ENCODE measurements at places on chromosomes 6 and 20.

DNA sequence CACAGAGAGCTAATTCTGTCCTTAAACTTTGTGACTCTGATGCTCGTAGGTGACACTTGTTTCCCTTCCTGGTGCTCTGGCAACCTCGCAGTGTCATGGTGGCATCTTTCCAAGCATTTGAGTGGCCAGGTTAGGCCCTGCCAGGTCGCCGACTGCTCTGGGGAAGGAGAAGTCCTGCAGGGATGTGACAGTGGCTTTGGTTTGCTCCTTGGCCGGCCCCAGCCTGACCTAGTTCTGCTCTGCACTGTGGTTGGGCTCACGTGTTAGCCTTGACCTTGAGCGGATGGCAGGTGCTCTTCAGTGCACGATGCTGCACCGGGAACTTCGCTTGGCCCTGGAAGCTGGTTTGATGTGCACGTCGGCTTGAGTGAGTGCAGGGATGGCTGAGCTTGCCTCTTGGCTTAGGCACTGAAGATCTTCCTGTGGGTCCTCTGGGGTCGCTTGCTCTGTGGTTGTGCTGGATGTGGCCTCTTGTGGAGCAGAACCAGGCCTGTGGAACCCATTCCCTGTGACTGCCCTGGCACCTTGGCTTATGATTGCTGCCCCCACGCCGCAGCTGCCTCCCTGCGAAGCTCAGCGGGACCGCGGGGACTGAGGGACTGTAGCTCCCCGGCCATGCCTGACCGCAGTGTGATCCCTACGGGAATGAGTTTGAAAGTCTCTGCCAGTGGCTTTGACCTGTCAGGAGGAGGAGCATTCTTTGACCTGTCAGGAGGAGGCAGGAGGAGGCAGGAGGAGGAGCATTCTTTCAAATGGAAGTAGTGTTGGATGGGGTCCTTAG lies 8.7 kb downstream of the OSBPL2 start:
- DNase-seq: no peak

- DNase-seq: no peak
Observed at GRCh38 chr6:88952065-88952704, 11.2 kb downstream of the RNGTT start.

- DNase-seq: no peak
Observed at GRCh38 chr6:162181741-162182401, 545.7 kb downstream of the PRKN start.

DNA sequence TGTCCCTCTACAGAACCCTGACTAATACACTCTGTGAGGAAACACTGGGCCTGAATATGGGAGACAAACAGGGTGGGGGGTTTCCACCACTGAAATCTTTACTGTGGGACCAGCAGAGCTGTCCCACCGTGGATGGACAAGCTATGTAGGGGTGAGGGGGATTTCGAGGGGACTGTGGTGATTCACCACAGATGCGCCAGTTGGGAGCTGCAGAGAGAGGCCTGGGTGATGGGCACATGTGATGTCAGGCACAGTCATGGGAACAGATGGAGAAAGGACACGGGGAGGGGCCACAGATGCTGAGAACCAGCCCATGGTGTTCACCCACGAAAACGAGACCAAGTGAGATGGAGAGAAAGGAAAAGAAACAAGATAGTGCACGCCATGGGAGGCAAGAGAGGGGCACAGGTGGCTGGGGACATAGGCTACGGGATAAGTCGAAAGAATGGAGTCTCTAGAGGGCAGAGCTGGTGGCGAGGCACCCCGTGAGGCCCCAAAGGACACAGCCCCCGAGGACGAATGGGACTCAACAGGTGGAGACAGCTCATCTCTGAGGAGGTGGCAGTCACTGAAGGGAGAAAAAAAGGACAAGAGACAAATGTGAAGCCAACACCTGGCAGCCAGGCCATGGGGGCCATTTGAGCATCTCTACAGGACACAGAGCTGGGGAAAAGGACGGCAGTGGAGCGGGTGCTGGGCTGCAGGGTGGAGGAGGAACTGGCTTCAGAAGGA lies 10.5 kb upstream of the RAMACL start:
- no peak for DNase-seq

All from CD8-positive, alpha-beta T cell (primary cell).